Stimulated activated CD8-positive, alpha-beta memory T cell treated with anti-CD3 and anti-CD28 coated beads, Interleukin-2, amount 100 ng/mL, for 1 hour (primary cell): ENCODE measurements at places on chromosomes 4 and X.

GRCh38 chrX:130260316-130260715 is 8.4 kb downstream of the ZNF280C start:
- no peak for DNase-seq

GRCh38 chrX:10401239-10401638 is 219.1 kb downstream of the MID1 start:
- no peak for DNase-seq

DNA sequence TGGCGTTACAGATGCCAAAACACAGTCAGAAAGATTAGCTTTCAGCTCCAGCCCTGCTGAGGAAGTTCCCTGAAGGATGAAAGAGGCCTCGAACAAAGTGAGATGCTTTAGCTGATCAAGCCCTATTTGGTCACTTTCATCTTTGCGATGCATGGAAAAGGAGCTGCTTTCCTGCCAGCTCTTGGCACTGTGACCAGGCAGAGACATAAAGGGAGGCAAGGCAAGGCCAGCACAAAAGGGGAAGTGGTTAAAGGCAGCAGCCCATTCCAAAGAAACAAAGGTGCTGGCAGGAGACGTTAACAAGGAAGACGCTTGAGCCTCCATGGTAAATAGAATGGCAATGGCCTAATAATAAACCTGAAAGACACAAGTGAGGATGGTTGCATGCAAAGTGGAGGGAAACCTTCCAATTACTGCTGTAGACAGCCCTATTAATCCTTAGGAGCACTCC is 617.1 kb upstream of the INTU start:
- no peak for DNase-seq

- no peak for DNase-seq
Measured at GRCh38 chrX:110394651-110395050, 36.0 kb downstream of the RTL9 start.

GRCh38 chrX:2503591-2504500 is 3.1 kb upstream of the DHRSX start:
- no peak for DNase-seq

GRCh38 chrX:16633754-16634153 is 16.2 kb upstream of the S100G start:
- DNase-seq, result no peak

GRCh38 chr4:174045381-174045780 is 238.1 kb downstream of the FBXO8 start:
- no peak for DNase-seq
